ENCODE measurements at places on chromosomes 2 and 18. TPM values are rescaled to one million over a fixed set of nuclear protein-coding genes. Genes with fewer than 3 reads are reported as not detected.

GRCh38 chr2:227813229-227813561, 447 bp upstream of the CCL20 start:
- H3K36me3 ChIP-seq = no peaks in the 10 kb centered on the region
- H3K4me3 ChIP-seq = no peak overlapping the region
- H3K27me3 ChIP-seq = no peaks in the 10 kb centered on the region
- peaks cover 6% of the 10 kb centered on the region for H3K4me1 ChIP-seq
- H3K27ac ChIP-seq = no peak overlapping the region

DNA sequence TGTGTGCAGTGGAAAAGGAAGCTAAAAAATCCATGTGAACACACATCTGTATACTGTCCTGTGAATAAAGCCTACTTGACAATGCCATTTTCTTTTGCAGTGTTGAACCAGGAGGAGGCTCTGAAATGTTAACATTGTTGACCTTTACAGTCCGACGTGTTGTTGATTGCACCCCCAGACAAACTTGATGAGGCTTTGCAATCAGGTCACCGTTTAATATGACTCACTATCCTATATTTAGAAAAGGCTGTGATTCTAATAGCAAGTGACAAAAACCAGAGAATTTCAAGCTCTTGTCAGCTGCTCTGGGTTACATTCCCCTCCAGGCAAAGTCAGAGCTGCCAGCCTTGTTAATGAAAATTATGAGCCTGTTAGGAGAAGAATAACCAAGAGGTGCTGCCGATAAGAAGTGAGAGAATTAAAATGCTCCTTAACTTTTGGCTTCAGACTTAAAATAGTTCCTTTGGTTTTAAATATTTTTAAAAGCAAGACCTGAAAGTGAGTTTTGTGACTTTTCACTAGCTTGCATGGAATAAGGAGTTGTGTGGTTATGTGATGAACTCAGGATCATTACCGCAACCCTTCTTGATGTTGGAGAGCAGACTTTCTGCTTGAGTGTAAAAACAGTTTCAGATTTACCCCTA, 162.1 kb downstream of the QPCT start:
- no peak for DNase-seq
- H3K27ac ChIP-seq = peak overlapping the region; percentile 89
- H3K27me3 ChIP-seq = no peaks in the 10 kb centered on the region
- H3K36me3 ChIP-seq = no peaks in the 10 kb centered on the region
- peaks cover 20% of the 10 kb centered on the region for H3K4me1 ChIP-seq
- H3K4me3 ChIP-seq = no peak overlapping the region

DNA sequence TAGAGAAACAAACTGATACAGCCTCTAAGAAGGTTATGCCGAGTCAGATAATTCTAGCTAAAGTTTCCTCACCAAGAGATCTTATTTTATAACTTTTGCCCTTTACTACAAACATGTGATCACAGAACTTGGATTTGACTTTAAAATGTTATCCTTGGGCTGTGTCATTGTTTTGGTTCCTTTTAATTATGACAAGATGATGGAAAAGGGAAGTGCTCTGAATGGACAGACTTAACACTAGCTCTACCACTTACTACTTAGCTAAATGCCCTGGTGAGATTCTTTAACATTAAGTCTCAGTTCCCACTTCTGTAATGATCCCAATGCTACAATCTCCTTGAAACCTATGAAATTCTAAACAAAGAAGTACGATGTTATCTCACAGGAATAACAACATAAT, 69.9 kb downstream of the RTTN start:
- H3K27ac ChIP-seq = no peak overlapping the region
- H3K36me3 ChIP-seq = no peaks in the 10 kb centered on the region
- H3K4me3 ChIP-seq = no peak overlapping the region
- no peak for DNase-seq

GRCh38 chr18:9779630-9780029, 71.5 kb downstream of the RAB31 start:
- H3K27me3 ChIP-seq = no peaks in the 10 kb centered on the region
- no peak overlapping the region for H3K4me3 ChIP-seq
- no peak overlapping the region for H3K27ac ChIP-seq
- no peaks in the 10 kb centered on the region for H3K4me1 ChIP-seq
- H3K36me3 ChIP-seq = no peaks in the 10 kb centered on the region

Gene DYNAP
- total RNA-seq = not detected

Gene MYL12B
- 180 TPM for total RNA-seq

All from right atrium auricular region (tissue), 2 donors.